Cardiac septum (tissue), 1 donor: ENCODE measurements at places on chromosomes 16 and 17.

GRCh38 chr16:16797239-16797638, 418.3 kb downstream of the NPIPA7 start:
- no peak for DNase-seq

GRCh38 chr16:83338941-83339340, 468.8 kb upstream of the HSBP1 start:
- no peak for DNase-seq

DNA sequence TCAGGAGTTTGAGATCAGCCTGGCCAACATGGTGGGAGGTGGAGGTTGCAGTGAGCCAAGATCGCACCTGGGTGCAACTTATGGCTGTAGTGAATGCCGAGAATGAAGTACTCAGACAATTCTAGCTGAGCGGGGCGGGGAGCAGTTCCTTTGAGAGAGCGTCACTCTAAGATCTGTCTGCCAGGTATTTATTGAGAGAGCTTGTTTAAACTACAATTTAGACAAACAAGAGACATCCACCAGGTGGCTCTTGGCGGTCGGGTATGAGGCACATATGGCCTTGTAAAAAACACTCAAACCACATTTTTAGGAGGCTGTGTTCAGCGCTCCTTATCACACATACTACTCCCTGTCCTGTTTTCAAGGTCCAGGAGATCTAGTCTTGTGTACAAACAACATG, 40.6 kb upstream of the CDH1 start:
- no peak for DNase-seq

DNA sequence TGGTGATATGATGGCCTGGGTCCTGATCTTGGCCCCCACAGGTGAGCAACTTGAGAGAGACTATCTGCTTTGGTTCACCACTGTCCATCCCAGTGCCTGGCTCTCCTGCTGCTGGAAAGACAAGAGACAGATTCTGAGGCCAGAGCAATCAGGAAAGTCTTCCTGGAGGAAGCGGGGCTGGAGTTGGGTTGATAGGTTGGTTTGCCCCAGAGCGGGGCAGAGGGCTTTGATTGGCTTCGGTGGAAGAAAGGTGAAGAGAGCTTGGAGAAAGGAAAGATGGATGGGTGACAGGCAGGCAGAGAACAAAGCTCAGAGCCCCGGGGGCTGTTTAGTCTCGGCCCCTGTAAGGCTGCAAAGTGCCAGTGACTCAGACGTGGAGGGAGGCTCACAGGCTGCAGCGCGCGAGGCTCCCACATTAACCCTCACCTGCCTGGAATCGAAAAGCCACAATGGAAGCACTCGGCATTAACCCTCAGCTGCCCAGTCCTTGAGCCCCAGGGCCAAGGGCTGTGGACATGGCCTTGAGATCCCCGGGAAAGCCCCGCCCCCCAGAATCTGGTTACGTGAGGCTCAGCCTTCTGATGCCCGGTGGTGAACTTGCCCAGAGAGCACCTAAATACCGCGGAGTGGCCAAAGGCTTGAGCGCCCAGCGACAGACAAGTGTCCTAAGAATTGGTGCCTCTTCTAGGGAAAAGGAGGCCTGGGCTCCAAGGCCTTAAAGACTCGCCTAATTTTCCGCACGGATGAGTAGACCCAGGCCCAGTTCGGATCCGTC, 996 bp upstream of the CPNE2 start:
- DNase-seq = no peak

- no peak for DNase-seq
Measured at GRCh38 chr17:81697261-81698044, 5.7 kb upstream of the MRPL12 start.

DNA sequence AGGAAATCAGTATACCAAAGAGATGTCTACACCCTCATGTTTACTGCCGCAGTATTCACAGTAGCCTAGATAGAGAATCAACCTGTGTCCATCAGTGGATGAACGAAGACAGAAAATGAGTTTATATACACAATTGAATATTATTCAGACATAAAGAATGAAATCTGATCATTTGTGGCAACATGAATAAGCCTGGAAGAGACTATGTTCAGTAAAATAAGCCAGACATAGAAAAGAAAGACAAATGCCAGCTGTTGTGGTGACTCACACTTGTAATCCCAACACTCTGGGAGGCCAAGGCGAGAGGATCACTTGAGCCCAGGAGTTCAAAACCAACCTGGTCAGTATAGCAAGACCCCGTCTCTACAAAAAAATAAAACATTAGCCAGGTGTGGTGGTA, 16.1 kb downstream of the NUDT16L1 start:
- DNase-seq = peak; percentile 44

GRCh38 chr17:64355536-64356303, 34.9 kb downstream of the PECAM1 start:
- DNase-seq = peak; percentile 70

GRCh38 chr17:55822028-55822427, 71.2 kb downstream of the PCTP start:
- no peak for DNase-seq

GRCh38 chr17:8924595-8924994, 40.9 kb downstream of the PIK3R5 start:
- DNase-seq = no peak

DNA sequence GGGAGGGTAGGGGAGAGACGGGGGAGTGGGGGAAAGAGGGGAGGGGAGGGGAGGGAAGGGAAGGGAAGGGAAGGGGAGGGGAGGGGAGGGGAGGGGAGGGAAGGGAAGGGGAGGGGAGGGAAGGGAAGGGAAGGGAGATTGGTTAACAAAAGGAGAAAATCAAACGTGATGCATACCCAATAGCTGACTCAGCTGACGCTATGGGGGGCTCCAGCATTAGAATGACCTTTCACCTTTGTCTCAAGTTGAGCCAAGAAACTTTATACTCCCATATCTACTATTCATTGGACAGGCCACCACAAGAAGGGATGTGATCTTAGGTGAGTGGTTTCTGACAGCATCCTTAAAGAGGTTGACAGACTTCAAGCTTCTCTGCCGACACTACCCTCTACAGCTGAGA, 432.8 kb upstream of the CDH5 start:
- DNase-seq = no peak

DNA sequence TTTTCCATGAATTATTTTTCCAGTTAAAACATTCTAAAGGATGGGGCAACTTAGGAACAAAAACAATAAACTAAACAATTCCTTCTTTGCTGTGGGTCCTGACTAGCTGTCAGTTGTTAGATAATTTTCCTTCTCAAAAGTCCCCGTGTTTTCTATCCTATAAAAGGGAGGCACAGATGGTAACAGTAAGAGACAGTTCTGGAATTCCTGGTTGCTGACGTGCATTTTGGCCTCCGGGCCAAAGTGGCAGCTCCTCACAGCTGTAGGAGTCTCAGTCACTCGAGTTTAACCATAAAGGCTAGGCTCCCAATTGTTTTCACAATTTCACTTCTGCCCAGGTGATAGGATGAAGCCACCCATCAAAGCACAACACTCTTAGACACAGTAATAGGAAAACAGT, 77.0 kb upstream of the ZNF423 start:
- DNase-seq = peak; percentile 43

- peak; percentile 15 for DNase-seq
Measured at GRCh38 chr16:57265850-57266530, 18.5 kb downstream of the PLLP start.

DNA sequence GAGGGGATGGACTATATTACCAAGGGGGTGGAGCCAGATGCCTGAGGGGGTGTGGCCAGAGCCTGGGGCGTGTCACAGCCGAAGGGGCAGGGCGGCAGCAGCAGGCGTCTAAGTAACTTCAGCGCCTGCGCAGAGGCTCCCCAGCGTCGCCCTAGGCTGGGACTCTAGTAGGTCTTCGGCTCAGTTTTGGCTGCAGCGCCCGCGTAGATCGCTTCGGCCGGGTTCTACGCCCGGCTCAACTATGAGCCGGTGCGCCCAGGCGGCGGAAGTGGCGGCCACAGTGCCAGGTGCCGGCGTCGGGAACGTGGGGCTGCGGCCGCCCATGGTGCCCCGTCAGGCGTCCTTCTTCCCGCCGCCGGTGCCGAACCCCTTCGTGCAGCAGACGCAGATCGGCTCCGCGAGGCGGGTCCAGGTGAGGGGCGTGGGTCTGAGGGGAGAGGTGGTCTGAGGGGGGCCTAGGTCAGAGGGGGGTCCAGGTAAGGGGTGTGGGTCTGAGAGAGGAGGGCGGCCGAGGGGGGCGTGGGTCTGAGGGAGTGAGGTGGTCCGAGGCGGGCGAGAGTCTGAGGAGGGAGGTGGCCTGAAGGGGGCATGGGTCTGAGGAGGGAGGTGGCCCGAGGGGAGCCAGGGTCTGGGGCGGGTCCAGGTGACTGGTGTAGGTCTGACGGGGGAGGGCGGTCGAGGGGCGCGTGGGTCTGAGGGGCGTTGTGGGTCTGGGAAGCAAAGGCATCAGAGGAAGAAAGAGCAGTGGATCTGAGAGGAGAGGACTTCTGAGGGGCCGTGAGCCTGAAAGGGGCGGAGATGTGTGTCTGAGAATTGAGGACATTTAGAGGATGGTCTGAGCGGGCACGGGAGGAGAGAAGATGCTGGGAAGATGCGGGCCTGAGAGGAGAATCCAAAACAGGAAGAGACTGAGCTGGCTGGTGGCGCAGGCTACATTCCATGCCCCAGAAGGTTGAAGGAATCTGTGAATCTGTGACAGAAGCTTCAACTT, at the start of gene LPCAT2:
LPCAT2 (plus strand) TSS at position 132 of the 991 bp plus-strand sequence; CDS start at position 242, 110 bp downstream.
- DNase-seq = peak; percentile 94

DNA sequence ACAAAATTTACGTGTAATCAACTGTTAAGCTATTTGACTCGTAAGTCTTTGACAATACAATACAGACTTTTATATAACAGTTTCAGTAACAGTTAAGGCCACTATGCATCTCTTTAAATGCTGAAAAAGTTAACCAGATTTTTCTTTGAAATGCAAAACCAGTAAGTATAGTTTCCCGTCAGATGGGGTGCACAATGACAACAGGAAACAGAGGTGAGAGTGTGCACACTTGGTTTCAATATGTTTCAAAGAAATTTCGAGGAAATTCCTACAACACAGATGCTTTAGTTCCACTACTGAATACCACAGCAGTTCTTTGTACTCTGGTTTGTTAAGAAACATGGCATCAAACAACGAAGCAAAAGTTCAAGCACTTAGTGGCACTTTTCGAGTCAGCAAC, 48.4 kb downstream of the RNF157 start:
- no peak for DNase-seq

GRCh38 chr17:37834168-37834567, 89.3 kb upstream of the HNF1B start:
- no peak for DNase-seq

- DNase-seq = no peak
Measured at GRCh38 chr17:57279432-57279831, 23.1 kb downstream of the MSI2 start.

GRCh38 chr17:16936536-16937310, 35.2 kb downstream of the TNFRSF13B start:
- peak; percentile 31 for DNase-seq

DNA sequence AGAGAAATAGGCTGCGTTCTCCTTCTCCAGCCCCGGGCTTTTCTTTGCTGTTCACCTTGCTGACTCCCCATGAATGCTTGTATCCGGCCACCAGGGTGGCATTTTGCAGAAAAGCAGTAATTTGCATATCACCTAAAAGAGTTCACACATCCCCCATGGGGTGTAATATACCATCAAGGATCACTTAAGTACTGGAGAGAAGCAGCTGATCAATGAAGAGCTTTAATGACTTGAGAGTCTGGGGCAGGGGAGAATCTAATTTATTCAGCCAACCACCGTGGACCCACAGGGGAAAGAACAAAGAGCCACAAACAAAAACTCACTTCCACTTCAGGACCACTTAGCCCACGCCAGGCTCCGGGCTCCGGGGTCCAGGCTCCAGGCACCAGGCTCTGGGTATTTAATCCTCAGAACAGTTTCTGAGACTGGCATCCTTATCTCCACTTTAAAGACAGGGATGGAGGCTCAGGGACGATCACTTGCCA, 33.9 kb upstream of the SEC14L1 start:
- DNase-seq = no peak

DNA sequence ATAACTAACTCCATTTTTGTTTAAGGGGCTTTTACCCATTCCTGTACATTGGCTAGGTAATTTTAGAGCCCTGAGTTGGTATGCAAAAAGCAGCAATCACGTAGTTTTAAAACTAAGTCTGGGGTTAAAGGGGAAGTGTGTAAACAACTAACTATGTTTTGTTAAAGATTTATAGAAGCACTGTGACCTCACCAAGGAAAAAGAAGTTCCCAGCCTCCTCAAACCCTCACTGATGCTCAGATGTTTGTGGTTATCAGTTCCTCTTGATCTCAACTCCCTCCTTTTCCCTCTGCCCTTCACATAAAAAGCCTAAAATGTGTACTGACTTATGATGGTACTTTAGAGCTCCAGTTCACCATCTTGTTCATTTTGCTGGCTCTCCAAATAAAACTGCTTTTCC, 119.9 kb upstream of the IRX6 start:
- DNase-seq = no peak

DNA sequence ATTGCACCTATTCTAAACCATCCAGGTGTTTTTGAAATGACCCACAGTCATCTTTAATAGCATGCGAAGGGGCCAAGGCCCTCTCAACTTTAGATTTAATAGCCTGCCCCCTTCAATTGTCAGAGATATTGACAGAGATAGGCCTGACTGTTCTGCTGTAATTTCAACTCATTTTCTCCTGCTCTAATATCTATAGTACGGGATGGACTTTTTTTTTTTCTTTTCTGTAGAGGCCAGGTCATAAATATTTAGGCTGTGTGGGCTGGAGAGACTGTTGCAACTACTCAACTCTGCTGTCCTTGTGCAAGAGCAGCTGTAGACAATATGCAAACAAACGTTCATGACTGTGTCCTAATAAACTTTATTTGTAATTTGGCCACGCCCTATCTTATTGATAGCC, 24.7 kb upstream of the KRT20 start:
- no peak for DNase-seq

GRCh38 chr17:81715872-81716673, 4.0 kb downstream of the SLC25A10 start:
- DNase-seq = no peak

GRCh38 chr16:77014441-77014840, 176.5 kb upstream of the MON1B start:
- no peak for DNase-seq

GRCh38 chr16:89709166-89709565, 7.7 kb upstream of the SPATA2L start:
- DNase-seq = no peak

DNA sequence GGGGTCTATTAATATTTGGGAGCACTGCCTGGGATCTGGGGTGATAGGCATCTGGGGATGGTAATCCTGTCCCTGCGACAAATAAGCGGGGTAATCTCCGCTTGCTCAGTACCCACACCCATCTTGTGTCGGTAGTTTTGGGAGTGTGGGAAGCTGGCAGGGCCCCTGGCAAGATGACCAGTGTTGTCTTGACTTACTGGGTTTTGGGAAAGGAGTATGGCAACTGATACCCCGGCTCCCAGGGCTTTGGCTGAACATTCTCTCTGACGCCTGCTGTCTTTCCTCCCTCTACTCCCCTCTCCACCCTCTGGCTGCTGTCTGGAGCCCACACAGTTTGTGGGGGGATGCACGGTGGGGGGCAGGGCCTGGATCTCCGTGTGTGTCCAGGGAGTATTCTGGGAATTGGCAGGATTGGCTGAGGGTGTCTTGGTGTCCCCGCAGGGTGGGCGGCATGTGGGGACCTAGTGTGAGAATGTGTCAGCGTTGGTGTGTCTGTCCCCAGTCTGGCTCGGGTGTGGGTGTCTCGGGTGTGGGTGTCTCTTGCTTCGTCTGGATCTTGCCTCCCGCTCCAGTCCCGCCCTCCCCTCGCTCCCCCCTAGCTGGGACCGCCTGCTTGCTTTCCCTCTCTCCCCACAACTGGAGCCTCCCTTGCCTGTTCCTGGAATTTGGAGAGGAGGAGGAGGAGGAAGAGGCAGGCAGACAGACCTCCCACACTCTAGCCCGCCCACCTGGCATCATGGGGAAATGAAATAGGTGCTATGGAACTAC, 12.0 kb downstream of the RARA start:
- DNase-seq = peak; percentile 81
